ENCODE measurements at places on chromosomes 5 and 9.

DNA sequence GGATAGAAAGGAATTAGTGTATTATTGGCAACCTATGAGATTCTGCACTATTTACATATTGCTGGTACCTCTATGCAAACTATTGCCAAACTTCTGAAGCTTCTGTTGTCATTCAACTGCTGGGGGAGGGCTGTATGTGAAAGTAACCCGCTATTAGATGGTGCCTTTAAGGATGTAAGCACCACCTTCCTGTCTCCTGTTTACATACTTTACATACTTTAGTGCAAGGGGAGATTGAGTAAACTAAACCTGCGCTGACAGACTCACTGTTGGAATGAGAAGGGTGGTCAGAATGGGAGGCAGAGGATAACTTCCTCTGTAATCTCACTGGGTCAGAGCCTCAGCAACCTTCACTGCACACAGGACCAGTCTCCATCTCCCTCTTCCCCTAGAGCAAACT is 123.8 kb downstream of the NR3C1 start:
- no peak for DNase-seq

DNA sequence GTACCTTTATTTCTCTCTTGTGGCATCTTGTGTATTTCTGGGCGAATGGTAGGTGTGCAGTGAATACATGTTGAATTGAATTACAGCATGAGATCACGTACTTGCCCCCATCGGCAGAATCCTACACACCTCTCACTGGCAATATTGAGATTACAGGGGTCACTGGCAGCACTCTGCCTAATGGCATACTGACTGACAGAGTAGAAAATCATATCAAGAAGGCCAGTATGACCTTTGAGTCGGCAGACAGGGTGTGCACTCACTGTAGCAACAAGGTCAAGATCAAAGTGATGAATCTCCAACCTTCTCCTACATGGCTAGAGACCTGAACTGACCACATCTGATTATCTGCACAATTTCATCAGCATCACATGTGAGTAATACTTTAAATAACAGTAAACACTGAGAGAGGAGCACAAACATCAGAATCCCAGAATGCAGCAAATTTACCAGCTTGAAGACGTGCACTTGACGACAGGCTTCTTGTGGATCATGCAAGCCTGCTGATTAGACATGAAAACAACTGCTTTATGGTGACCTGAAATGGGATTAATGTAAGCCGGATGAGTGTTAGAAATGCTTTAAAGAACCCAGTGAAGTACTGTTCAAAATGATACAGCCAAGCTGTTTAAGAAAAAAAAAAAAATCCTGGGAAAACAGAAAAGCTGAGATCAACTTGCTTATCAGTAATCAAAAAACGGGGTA is 267.1 kb upstream of the EFNA5 start:
- DNase-seq: no peak

- no peak for DNase-seq
Measured at GRCh38 chr9:113935677-113936380, 59.7 kb downstream of the ZNF618 start.

- DNase-seq: no peak
Measured at GRCh38 chr9:109499631-109500410, 1.7 kb upstream of the PTPN3 start.

GRCh38 chr5:17882760-17883488 is 248.7 kb downstream of the TAF11L14 start:
- DNase-seq: no peak

DNA sequence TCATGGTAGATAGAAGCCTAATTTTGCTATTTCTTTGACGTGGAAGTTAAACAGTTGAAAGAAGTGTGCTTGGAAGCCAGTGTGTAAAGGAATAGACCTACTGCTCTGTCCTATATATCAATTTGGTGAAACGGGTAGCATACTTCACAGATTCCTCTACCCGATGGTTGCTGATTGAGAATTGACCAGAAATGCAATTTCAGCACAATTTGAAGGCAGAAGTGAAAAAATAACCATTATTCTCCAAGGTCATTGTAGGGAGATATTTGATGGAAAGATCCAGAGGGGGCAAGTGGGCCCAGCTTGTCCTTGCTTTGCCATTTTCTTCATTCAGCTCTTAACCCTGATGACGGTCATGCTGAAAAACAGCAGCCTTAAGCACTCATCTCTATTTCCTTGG is 15.3 kb downstream of the CDH12 start:
- no peak for DNase-seq

DNA sequence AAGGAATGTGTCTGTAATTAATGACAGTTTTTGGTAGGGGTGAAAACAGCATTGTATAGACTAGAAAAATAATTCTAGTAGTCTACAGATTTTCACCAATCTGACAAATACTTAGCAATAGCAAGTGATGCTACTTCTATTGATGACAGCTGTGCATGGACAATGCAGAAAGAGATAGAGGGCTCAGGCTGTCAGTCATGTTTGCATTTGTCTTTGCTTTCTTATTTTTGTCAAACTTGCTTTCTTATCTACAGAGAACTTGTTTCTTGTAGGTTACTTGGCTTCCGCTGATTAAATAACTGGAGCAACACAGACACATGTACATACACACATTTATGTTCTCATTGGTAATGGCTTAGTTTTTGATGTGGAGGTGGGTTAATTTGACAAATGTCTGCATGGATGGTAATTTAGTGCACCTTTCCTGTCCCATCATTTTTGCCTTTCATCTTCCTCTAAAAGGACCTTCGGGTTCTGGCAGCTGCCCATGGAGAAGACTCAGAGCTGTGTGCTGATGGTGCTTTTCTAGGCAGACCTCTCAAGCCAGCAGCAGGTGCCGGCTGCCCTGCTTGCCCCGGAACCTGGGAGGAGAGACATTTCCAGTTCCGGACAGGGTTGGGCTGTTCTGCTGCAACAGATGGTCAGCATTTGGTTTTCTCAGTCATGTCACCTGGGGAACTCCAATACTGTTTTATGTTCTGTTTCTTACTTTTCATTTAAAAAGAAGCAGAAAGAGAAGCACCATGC is 28.8 kb downstream of the CAMK4 start:
- DNase-seq: no peak

DNA sequence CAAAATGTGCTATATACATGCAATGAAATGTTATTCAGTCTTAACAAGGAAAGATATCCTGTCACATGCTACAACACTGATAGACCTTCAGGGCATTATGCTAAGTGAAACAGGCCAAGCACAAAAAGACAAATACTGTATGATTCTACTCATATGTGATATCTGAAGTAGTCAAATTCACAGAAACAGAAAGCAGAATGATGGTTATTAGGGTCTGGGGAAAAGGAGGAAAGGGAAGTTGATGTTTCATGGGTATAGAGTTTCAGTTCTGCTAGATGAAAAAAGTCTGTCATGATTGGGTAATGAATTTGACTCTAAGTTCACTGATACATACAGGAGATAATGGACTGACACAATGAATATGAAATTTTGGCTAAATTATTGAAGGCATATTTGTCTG is 11.2 kb upstream of the RIC1 start:
- DNase-seq: no peak

GRCh38 chr5:87383216-87383615 is 29.5 kb downstream of the CCNH start:
- DNase-seq: no peak

- DNase-seq: no peak
Measured at GRCh38 chr9:117035546-117035945, 348.4 kb downstream of the TRIM32 start.

DNA sequence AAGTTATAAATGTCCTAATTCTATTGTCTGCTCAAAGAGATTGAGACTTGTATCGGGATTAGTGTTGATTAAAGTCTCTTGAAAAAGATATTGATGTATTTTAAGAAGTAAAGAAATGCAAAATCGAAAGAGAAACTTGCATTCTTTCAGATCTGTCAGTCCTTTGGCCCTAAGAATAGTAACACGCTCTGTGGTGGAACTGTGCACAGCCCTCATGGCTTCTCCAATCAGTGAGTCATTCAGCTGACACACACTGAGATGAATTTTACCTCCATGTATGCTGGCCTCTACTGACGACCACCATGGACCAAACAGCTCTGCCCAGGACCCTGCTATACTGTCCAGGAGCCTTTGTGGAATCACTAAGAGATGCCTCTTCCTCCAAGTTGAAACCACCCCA is 232.4 kb downstream of the ESM1 start:
- no peak for DNase-seq

- DNase-seq: no peak
Measured at GRCh38 chr5:177605667-177606066, 5.7 kb downstream of the B4GALT7 start.

DNA sequence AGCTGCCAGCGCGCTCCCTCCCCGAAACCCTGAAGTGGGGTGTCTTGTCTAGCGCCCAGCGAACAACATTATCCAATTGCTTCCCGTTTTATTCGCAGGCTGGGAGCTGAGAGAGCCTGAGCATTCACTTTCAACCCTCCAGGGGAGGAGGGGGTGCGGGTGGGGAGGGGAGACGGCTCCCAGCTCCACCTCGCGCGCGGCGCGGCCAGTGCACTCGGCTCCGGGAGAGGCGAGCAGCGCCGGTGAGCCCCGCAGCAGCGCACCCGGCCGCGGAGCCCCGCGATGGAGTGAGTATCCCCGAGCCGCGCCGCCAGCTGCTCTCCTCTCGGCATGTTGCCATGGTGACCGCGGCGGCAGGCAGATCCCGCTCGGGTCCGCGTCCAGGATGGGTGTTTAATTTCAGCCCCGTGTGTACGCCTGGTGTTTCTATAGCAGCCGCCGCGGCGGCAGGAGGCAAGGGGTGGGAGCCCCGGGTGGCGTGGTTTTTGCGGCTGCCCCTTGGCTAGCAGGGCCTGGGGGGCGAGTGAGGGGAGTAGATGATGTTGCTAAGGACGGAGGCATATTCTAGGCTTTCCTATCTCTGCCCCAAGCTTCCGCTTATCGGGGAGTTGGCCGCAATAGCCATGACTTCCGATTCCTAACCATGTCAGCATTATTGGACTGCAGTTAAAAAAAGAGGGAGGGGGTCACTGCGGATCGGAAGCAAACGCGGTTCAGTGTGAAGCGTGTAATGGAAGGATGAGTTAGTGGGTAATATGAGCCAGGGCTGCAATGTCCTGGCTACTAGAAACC is 139.2 kb upstream of the PALM2AKAP2 start:
- DNase-seq: no peak

GRCh38 chr5:10695055-10695649 is 65.9 kb downstream of the DAP start:
- no peak for DNase-seq

DNA sequence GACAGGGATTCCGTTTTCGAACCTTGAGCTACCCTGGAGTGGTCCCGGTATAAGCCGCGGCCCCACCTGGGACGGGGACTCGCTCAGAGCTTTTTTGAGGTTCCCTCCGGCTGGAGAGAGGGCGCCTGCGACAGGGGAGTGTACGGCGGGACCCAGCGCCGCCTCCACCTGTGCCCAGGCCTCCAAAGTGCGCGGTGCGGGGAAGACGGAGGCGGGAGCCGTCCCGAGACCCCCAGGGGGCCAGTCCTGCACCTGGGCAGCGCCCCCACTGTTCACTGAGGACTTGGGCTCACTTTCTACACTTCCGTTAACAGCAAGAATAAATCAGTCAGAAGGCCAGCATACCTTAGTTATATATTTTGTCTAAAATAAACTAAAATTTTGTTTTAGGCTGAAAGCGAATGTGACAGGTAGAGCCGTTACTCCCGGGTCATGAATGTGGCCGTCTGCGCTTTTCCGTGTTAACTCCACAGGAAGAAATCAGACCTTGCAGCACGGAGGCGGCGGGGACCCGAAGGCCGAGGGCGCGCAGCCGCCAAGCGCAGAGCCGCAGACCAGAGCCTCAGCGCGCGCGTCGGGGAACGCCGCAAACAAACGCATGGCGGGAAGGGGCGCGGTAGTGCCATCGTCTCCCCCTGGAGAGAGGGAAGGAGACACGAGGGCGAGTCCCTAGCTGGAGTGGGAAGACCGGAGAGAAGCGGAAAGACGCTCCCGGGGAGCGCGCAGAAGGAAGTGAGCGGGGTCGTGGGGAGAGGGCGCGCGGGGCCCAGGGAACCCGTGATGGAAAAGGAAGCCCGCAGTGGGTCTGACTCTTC is 14.1 kb downstream of the TRIM7 start:
- no peak for DNase-seq

DNA sequence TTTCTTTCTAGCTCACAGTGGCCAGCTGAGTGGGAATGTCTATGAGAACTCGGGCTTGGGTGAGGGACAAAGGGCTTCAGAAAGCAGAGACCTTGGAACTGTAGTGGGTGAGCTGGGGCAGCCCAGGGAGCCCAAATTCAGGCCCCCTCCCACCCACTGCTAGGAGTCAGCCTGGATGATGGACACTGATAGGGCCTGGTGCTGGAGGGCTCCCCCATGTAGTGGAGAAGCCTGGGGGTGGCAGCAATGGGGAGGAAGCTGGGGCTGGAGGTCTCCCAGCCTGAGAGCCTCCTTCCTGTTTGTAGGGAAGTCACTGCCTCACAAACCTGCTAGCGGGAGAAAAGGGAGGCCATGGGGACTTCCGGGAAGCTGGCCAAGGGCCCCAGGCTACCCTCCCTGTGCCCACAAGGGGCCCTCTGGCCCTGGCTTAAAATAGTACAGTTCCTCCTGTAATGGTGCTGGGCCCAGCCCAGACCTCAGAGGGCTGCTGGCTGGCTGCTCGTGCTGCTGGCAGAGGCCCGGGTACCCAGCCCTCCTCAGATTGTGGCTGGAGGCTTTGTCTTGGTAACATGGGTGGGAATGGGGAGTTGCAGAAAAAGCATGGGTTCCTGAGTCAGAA is 6.3 kb upstream of the NR5A1 start:
- DNase-seq: no peak

GRCh38 chr9:137278721-137279711 is 1.5 kb downstream of the TOR4A start:
- no peak for DNase-seq

- no peak for DNase-seq
Measured at GRCh38 chr9:133181561-133181960, 17.8 kb upstream of the GBGT1 start.

GRCh38 chr9:128001779-128002298 is 21.1 kb upstream of the EEIG1 start:
- DNase-seq: no peak

DNA sequence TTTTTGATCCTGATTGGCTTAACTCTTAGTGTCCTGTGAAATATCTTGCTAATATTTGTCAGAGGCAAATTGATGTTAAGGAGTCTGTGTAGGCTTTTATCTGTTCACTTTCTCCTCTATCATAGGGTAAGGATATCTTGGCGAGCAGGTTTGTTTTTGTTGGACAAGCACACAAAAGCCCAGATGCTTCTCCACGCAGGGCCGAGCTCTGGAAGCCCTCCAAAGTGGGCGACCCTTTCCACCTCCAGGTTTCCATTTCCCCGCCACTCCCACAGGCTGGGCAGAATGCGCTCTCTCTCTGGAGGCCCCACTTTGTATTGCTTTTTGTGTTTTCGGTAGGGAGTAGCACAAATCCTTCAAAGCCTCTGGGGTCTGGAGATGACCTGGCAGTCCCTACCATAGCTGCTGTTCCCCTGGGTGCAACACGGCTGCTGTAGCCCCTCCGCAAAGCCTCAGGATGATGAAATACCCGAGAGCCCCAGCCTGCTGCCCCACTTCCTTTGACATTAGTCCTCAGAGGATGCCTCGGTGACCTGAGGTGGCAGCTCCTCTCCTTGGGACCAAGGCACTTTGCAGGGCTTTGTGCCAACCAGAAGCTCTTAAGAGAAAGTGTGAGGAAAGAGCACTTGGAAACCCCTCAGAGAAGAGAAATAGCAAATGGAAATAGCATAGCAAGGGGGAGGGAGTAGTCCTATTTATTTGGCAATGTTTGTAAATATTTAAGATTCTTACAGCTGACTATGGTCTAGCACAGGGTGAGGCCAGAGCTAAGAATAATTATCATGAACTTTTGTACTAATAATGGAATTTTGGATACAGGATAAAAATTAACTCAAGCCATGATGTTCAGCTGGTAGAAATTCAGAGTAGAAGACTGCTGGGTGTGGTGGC is 122.8 kb downstream of the ARHGEF28 start:
- DNase-seq: no peak

GRCh38 chr5:88459971-88460370 is 191.3 kb upstream of the TMEM161B start:
- no peak for DNase-seq

GRCh38 chr5:170109059-170110031 is 3.6 kb downstream of the FOXI1 start:
- DNase-seq: no peak

All from activated T-cell treated with anti-CD3 and anti-CD28 coated beads for 1 hour (primary cell).